COR-L47 (cell line): ENCODE measurements at places on chromosomes 2 and 18.

- no peak for DNase-seq
These were observed 12.7 kb upstream of the DDX18 start for GRCh38 chr2:117801826-117802225.

DNA sequence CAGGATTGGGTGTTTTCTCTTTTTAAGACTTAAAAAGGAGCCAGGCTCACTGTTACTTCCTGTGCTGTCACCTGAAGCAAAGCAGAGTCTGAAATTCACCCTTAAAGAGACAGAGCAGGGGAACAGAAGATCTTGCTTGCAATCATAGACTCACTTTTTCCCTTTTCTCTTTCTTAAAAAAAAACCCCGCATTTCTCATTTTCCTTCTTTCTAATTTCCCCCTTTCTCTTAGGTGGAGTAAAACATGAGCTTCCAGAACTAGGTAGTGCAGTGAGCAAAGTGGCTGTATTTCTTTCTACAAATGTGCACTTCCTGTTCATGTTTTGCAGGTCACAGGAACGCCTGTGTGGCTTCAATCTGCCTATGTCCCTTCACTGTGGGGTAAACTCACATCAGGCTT is 381.2 kb downstream of the LPIN1 start:
- no peak for DNase-seq

DNA sequence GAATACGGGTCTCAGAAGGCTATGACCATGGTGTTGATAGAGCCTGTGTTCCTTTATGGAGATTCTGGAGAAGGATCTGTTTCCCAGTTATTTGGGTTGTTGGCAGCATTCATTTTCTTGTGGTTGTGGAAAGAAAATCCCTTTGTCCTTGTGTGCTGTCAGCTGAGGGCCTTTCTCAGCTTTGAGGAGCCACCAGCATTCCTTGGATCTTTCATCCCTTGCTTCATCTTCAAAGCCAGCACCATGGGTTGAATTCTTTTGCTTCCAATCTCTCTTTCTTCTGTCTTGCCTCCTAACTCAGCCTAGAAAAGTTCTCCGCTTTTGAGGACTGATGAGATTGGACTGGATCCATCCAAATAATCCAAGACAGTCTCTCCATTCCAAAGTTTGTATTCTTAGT is 103.2 kb upstream of the MMADHC start:
- DNase-seq, result no peak

- DNase-seq, result peak; percentile 67
These were observed 9.5 kb downstream of the COPS7B start for GRCh38 chr2:231795525-231796327.

DNA sequence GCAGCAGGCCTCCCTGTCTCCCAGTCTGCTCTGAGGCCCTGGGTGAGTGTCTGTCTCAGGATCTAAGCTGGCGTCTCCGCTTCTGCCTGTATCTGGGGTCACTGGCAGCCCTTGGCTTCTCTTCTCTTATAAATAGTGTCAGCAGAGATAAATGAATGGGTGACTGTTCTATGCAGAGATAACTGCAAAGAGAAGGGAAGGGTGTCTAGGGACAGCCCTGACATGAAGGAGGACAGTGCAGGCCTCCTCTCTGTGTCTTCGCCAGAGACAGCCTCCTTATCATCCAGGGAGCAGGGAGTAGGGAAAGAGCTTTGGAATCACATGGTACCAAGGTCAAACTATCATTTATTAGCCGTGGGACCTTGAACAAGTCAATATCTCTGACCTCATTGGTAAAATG is 28.3 kb upstream of the GMPPA start:
- DNase-seq, result no peak
